ENCODE measurements at places on chromosomes 6 and 20.

DNA sequence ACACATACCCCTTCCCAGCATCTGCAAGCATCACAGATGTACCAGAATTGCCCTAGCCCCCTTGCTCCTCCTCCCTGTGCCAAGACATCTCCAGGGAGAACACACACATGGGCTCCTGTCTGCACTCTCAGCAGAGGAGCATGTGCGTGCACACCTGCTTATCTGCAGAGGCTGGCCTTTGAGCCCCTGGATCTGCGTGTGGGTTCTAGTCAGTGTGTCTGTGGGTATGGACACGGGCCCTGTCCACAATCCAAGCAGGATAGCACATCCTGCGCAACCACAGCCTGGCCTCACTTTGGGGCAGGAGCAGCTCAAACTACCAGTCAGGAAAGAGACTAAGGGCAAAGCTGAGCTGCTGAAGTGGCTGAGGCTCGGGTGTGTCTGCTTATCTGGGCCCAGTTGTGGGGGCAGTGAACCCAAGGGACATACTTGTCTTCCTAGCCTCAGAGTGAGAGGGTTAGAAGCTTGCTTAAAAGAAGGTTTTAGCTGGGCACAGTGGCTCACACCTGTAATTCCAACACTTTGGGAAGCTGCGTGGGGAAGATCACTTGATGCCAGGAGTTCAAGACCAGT is 41.0 kb downstream of the HM13 start:
- DNase-seq, result no peak

DNA sequence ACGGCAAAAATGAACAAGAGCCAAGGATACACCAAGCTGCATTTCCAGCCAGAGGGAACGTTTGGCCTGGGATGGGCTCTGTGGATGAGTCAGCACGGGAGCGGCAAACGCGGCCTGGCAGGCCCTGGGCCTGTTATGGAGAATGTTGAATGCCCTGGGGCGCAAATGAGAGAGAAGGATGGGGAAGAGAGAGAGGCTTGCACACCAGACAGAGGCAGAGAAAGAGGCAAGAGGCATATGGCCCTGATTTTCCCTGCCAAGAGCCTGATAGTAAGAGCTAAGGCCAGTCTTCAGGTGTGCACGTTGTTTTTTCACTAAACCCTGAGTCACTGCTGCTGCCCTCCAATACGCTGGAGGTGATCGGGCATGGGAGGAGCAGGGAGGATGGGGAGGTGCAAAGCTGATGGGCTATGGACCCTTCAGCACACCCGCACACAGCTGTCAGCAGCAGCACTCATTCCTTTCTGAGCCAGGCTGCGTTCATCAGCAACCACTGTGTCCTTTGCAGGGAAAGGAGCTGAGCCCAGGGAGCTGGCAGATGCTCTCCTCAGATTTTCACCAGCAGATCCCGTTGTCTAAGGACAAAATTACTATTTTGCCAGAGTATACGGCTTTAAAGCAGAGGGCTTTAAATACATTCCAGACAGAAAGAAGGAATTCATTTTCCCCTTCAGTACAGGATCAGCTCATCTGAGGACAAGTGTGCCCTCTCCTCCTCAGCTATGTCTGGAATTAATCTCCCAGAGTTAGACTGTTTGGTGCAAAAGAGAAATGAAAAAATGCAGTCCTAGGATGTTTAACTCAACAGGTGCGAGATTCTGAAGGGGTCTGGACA is 61.7 kb upstream of the SLC22A23 start:
- DNase-seq, result peak; percentile 96

- no peak for DNase-seq
These were observed 5.2 kb upstream of the TP53RK start for GRCh38 chr20:46694484-46694883.

DNA sequence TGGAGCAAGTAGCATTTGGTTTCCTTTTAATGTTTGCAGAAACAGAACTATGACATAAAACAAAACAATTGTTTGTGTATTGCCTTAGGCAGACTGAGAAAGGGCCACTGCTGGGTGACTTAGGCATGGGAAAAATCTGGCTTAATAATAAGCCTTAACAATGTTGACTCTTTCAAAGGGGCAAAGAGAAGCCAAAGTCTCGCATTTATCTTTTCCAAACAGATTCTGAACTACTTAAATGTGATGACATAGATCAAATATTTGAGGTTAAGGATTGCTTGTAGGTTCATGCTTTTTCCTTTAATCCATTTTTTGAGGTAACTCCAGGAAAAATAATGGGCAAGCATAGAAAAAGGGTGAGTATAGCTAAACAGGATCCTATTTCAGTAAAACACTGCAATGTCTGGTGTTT is 39.6 kb downstream of the ADAT2 start:
- DNase-seq, result peak; percentile 41

DNA sequence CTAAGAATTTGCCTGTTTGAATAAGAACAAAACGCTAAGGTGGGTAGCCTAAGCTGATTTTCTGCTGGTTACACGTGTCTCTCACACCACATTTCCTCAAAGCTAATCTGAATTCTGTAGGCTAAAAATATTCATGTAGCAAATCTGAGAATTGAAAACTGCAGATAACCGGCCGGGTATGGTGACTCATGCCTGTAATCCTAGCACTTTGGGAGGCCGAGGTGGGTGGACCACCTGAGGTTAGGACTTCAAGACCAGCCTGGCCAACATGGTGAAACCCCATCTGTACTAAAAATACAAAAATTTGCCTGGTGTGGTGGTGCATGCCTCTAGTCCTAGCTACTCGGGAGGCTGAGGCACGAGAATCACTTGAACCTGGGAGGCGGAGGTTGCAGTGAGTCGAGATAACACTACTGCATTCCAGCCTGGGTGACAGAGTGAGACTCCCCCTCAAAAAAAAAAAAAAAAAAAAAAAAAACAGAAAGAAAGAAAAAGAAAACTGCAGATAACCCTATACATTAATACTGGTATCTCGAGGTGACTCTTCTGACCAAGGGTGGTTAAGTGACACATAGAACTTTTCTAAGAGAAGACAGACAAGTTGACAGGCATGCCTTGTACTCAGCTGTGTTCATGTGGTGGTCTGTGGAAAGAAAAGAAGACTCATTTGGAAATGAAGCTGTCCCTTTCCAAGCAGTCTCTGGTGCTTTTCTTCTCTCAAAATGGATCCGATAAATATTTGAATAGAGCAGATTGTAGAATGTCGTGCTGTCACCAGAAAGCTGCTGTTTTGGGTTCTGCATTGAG is 24.7 kb upstream of the ASXL1 start:
- peak; percentile 58 for DNase-seq

GRCh38 chr20:47792021-47792618 is 6.8 kb upstream of the SULF2 start:
- DNase-seq, result peak; percentile 87

- no peak for DNase-seq
These were observed at the start of gene TNF for GRCh38 chr6:31575335-31575901. TSS of gene TNF (plus strand) at chr6:31575565. CDS start at chr6:31575742, 177 bp downstream.

DNA sequence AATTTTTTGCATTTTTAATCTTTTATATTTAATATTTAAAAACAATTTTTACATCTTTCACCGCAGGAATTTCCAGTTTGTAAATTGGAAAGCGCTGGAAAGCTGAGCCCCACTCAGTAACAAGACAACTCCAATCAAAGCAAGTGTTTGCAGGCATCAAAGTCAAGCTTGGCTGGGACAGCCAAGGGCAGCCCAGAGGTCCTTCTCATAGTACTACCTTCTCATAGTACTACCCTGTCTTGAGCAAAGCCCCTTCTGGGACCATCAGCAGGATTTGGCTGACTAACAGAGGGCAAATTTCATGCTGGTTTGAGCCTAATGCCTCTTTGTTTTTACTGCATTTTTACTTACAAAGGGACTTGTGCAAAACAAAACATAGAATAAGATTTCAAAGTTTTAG is 228.3 kb downstream of the SIM1 start:
- no peak for DNase-seq

DNA sequence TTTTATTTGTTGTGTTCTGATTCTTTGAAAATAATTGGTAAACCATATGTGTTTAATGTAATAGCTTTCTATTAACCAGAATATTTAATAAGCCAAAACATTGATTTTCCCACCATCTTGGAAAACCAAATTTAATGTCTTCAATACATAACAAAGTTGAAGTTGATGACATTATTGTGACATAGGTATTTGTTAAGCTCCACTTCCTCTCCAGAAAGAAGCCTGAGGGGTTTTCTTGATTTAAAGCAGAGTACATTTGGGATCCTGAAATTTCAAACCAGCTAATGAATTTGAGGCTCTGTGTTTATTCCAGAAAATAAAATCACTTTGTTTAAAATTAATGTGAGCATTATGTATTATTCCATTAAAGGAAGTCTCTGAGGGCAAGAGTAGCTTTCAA is 106.3 kb downstream of the PERP start:
- no peak for DNase-seq

- no peak for DNase-seq
These were observed 206.9 kb downstream of the TFAP2C start for GRCh38 chr20:56835829-56836550.

DNA sequence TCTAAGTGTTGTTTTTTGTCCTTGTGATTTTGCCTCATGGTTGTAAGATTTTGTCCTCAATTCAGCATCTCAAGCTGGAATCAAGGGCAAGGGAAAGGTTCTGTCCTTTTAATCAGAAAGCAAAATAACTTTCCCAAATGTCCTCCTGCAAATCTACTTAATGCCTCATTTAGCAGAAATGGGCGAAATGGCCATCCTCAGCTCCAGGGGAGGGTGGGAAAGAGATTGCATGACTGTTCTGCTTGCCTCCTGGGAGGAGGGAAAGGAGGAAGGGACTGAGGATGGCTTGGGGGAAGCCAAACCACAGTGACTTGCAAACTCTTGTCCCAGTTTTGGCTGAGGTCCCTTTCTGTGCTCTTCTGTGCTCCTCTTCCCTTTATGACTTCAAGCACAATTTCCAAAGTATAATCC is 43.4 kb downstream of the TNFAIP3 start:
- no peak for DNase-seq

DNA sequence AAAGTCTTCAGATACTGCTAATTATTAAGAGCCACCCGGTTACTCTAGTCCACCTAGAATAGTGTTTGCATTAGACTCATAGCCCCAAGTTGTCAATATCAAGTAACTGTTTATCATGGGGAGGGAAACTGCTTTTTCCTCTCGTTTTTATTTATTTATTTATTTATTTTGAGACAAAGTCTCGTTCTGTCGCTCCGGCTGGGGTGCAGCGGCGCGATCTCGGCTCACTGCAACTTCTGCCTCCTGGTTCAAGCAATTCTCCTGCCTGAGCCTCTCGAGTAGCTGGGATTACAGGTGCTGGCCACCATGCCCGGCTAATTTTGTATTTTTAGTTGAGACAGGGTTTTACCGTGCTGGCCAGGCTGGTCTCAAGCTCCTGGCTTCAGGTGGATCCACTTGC is 16.1 kb upstream of the CCDC170 start:
- no peak for DNase-seq

DNA sequence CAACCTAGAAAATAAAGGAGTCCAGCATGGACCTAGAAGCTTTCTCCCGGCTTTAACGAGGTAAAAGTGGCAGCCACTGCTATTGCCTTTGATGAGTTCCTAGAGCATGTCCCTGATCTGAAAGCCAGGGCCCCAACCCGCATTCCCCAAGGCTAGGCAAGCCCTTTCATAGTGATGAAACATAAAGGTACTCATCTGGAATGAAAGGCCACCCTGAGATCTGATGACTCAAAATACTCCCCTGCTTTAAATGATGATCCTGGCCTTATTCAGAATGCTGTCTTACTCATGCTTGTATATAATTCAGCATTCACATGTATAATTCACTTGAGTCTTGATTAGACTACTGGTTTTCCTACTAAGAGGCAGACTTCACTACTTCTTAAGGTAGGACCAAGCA is 21.3 kb downstream of the TTPAL start:
- peak; percentile 87 for DNase-seq

DNA sequence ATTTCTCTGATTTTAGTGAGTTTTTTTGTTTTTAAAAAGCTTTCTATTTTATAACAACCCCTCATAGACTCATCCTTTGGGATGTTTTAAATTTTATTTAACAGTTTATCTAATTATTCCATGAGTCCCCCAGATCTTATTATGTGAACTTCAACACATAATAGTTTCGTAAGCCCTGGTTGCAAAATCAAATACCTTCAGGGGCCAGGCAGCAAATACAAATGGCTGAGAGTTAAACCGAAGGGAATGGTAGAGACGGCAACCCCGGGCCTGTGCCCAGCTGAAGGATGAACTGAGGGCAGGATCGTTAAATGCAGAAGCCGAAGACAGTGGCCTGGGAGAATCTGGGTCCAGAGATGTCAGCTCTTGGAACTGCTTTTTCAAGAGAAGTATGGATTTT is 88.4 kb downstream of the RTN4IP1 start:
- DNase-seq, result no peak

DNA sequence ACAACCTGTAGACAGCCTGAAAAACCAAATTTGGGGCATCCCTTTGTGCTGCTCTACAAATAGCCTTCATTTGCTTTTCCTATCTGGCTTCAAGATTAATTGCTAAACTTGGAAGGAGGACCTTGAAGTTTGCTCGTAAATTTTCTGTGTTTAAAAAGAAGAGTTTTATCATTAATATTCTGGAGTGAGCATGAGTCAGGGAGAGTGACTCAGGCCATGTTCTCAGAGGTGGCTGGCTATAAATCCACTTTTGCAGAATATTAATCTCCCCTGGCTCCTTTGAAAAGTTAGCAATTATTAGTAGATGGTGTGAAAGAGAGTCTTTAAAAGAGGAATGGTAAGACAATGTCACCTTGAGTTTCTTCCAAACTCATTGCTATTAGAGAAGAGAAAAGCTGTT is 91.0 kb downstream of the ANKEF1 start:
- DNase-seq, result no peak

GRCh38 chr6:120816794-120817193 is 517.5 kb downstream of the TBC1D32 start:
- DNase-seq, result no peak

GRCh38 chr6:52390361-52390727 is 28.4 kb downstream of the PAQR8 start:
- DNase-seq, result peak; percentile 63

DNA sequence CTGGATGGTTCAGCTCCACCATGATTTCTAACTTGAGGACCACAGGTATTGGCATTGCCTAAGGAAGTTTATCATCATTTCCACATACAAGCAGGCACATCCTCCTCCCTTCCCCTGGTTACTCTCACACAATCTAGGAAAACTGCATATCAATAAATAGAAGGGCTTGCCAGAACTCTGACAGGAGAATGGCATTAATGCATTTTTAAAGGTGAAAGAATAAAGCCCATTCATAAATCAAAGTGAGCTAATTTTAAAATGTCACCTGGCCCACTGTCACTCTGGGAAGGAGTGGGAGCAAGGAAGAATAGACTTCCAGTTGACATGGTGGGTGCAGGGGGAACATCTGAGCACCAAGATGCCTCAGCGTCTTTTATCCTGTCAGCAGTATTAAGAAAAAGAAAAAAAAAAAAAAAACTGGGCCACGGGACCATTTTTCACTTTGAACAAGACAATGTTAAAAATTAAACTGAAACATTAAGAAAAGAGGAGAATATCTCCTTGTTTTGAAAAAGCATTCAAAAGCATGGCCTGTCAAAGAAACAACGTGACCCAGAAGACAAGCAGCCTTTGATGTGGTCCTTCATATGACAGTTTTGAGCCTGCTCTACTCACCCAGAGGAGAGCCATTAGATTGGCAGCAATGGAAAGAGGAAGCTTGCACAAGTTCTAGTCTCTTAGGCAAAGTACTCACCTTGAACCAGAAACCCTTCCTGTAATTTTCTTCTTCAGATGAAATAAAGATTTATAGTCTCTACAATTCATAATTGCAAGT is 39.3 kb upstream of the SMLR1 start:
- no peak for DNase-seq

- peak; percentile 29 for DNase-seq
These were observed 63.1 kb upstream of the KLHL31 start for GRCh38 chr6:53728570-53729194.
